Activated naive CD4-positive, alpha-beta T cell (primary cell): ENCODE measurements at places on chromosomes 11 and 22.

GRCh38 chr11:127061947-127062346, 61.4 kb upstream of the KIRREL3 start:
- no peak for DNase-seq

DNA sequence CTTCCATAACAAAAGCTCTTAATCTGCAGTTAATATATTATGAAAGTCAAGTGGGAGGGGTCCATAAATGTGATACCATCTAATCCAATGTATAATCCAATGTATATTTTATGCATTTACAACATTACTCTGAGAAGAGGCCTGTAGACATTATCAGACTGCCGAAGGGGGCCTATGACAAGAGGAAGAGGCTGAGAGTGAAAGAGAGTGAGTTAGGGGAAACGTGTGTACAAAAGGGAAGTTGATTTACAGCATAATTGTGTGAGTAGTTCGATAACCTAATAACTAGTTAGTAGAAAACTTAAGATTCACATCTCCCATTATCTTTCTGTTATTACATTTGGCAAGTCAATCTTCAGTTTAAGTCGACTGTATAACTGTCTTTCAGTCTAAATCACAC, 86.6 kb downstream of the DDX10 start:
- DNase-seq, result no peak

- DNase-seq, result no peak
Measured at GRCh38 chr11:34860034-34860433, 56.1 kb downstream of the APIP start.

DNA sequence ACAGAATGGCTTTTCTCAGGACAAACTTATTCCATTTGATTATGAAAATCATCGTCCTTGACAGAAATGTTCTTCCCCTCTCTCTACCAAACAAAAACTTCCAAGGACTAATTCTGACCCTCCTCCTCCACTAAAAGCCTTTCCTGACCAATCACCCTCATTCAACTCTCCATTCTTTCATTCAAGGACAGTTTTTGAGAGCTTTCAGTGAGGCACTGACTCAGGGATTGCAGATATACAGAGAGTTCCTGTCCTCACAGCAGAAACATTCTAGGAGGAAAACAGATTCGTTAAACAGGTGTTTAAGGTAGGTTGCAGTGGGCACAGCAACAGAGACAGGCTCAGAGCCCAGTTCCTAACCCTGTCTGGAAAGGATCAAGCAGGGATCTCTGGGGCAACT, 41.5 kb downstream of the OR4D9 start:
- no peak for DNase-seq

DNA sequence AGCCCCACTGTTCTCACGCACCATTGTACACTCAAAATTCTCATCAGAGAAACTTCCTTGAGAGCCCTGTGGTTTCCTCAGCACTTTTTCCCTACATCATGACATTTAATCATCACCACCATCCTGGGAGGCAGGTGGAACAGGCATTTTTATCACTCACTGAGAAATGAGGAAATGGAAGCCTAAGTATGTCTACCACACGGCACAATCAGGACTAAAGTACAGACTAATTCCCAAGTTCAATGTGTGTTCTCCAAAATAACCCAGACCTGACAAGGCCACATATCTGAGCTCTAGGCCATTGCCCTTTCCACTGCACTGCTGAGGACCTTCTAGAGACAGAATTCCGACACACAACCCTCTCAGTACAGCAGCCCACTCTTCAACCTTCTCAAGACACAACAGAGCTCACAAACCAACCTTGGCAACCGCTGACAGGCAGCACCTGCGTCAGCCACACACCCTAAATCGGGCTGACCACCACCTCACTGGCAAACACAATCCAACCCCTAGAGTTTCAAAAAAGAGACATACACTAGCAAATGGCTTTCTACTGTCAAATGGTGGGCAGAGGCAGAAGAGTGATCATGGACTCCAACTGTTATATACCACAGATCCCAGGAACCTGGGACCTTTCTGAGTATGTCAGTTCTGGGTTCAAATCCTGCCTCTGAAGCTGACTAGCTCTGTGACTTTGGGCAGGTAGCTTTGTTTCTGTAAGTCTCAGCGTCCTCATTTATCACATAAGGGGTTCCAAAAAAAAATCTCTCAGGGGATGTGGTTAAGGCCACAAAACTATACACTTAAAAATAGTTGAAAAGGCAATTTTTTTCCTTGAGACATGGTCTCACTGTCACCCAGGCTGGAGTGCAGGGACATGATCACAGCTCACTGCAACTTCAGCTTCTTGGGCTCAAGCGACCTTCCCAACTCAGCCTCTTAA, 16.3 kb downstream of the SMCO4 start:
- DNase-seq, result no peak

- DNase-seq, result no peak
Measured at GRCh38 chr11:132719684-132720083, 812.6 kb downstream of the OPCML start.

- DNase-seq, result no peak
Measured at GRCh38 chr11:27231530-27231929, 131.5 kb downstream of the CCDC34 start.

GRCh38 chr11:120318906-120319305, 6.2 kb upstream of the TLCD5 start:
- no peak for DNase-seq

DNA sequence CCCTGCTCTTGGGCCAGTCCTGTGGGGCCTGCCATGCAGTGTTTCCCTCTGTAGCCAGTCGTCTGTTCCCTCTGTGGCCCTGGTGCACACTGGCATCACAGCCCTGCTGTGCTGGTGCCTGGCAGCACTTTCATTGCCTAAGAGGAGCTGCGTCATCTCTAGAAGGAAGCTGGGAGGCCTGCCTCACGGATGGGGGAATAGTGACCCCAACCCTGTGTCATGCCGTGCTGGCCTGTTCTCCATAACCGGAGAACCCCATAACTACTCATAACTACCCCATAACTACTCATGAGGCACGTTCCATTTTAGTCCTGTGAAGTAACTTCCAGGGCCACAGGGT, 14.0 kb downstream of the RAB36 start:
- DNase-seq, result no peak

DNA sequence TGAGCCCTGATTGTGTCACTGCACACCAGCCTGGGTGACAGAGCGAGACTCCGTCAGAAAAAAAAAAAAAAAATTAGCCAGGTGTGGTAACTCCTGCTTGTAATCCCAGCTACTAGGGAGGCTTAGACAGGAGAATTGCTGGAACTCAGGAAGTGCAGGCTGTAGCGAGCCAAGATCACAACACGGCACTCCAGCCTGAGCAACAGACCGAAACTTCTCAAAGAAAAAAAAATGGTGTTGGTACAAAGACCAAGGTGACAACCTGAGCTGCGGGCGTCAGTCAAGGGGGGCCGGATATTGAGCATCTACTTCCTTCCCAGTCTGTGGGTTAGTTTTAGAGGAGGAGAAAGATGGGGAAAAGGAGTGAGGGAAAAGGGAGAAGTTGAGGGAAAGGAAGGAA, 48.5 kb upstream of the HSPA8 start:
- DNase-seq, result no peak

GRCh38 chr11:84819128-84819527, 808.0 kb downstream of the DLG2 start:
- no peak for DNase-seq

DNA sequence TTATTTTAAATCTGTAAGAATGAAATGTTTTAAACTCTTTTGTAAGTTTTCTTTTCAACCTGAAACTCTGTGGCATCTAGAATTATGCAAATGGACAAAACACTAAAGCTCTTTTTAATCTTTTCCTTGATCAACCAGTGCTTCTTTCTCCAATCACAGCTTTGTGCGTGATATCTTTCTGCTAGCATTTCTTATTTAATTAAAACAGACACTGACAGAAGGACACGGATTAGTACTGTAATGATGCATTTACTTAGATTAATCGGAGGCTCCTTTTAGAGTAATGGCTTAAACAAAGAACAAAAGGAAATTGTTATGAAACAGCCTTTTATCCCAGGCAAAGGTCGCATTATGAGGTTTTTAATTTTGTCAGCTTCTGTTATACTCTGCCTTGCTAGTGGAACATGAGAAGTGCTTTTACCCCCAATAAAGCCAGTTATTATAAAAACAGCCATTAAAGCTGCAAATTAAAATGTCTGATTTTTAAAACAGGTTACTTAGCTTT, 48.5 kb upstream of the SOX6 start:
- DNase-seq, result no peak

- no peak for DNase-seq
Measured at GRCh38 chr22:50527921-50528681, 1.7 kb downstream of the TYMP start.

DNA sequence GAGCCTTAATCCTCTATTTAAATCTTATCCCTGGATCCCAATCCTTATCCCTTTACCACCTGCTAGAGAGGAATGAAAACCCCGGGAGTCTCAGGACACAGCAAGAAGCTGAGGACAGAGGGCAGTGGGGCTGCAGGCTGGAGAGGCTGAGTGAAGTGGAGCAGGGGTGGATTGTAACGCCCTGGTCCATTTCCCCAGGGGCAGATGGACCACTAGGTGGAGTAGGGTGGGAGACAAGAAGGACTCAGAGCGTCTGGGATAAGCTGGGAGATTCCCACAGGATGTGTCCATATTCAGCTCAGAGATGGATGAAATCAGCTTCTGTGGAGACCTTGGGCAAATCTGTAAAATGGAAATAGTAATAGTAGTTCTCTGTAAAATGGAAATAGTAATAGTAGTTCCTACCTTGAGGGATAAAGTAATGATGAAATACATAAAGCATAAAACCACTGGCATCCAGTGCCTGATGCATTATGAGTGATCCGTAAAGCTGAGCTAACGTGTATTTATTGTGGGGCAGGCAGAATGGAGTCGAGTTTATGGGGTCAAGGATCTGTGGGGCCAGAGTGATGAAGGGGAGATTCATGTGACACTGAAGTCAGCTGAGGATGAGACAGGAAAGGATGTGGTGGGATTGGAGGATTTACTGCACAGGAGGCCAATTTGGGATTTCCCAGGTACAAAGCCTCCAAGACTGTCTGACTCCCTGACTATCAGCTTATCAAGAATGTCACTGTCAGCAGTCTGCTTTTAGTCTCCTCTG, 1.9 kb upstream of the ROBO4 start:
- DNase-seq, result no peak

DNA sequence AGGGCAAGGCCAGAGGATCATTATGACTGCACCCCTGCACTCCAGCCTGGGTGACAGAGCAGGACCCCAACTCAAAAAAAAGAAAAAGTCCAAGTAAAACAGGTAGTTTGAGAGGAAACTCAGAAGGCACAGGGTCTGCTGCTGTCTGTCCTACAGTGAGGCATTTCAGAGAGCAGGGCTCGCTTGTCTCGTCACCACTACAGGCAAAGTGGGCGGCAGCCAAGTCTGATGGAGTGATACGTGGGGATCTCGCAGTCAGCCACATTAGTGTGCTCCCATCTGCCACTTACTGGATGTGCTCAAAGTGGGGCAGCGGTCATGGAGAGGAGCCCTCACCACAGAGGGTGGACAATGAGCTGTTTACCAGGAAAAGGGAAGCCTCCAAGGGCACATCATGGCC, 42.1 kb downstream of the PI4KA start:
- no peak for DNase-seq

- DNase-seq, result no peak
Measured at GRCh38 chr11:19632499-19632834, 80.2 kb upstream of the NAV2 start.

DNA sequence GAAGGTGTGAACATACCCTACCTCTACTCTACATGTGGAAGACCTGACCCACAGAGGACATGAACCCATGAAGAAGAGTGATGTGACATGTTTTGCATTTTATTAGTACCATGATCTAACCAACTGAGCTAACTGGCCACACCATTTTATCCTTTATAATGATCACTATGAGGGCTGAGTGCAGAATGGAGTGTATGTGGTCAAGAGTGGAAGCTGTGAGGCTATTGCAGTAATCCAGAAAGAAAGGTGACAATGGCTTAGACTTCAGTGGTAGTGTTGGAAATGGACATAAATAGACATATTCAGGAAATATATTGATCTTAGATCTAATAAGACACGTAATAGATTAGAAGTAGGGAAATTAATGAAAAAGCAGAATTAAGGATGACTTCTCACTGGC, 3.8 kb downstream of the SRSF8 start:
- DNase-seq, result no peak

DNA sequence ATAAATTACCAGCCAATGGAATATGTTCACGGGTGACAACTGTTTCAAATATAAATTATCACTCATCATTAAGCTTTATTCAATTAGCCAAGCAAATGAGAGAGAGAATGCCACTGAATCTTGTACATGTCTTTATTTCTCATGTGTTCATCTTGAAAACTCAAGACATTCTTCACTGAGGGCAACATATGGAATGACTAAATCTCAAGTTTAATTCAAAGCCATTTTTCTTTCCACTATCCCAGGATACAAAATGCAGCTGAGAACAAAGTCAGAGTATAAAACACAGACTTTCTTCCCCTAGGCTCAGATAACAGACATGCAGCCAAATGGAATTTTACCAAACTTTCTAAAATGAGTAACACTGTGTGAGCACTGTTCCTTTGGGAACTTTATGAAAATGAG, 12.1 kb upstream of the BBOX1 start:
- DNase-seq, result no peak

GRCh38 chr11:6612213-6613041, at the start of gene TAF10:
Gene TAF10 (minus strand): TSS chr11:6612216. CDS start chr11:6612189, 27 bp downstream.
- peak; percentile 83 for DNase-seq

- no peak for DNase-seq
Measured at GRCh38 chr11:27416568-27417176, 53.7 kb upstream of the CCDC34 start.

- DNase-seq, result no peak
Measured at GRCh38 chr11:133443206-133443747, 89.0 kb downstream of the OPCML start.

- DNase-seq, result no peak
Measured at GRCh38 chr11:92141159-92141558, 83.5 kb upstream of the FAT3 start.

DNA sequence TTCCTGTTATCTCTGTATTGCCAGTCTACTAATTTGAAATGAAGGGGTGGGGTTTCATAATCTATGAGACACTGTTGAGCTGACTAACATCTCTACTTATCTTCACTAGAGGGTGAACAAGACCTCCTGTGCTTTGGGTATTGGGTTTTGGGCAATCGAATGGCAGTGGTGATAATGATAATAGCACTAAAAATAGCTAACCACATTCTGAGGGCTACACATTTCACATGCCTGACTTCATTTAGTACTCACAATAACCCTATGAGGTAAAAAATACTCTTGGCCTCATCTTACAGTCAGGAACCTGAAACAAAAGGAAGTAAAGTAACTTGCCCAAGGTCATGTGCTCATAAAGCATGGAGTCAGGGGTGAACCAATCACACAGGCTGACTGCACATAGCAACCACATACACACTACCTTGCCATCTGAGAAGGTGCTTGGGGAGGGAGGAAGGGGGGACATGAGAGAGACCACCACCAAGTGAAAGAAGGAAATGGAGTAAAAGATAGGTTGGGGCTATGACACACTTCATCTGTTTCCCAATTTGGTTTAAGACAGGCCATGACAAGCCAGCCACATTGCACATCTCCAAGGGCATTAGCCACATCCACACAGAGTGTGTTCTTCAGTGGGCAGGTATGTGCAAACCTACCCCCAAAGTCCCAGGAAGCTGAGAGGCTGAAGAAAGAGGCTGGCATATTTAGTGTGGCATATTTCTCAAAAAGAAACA, 387.6 kb upstream of the DDI1 start:
- DNase-seq, result no peak
